Activated naive CD4-positive, alpha-beta T cell treated with anti-CD3 and anti-CD28 coated beads for 36 hours (primary cell): ENCODE measurements at places on chromosomes 11 and 22. TPM values are rescaled to one million over a fixed set of nuclear protein-coding genes. Genes with fewer than 3 reads are reported as not detected.

DNA sequence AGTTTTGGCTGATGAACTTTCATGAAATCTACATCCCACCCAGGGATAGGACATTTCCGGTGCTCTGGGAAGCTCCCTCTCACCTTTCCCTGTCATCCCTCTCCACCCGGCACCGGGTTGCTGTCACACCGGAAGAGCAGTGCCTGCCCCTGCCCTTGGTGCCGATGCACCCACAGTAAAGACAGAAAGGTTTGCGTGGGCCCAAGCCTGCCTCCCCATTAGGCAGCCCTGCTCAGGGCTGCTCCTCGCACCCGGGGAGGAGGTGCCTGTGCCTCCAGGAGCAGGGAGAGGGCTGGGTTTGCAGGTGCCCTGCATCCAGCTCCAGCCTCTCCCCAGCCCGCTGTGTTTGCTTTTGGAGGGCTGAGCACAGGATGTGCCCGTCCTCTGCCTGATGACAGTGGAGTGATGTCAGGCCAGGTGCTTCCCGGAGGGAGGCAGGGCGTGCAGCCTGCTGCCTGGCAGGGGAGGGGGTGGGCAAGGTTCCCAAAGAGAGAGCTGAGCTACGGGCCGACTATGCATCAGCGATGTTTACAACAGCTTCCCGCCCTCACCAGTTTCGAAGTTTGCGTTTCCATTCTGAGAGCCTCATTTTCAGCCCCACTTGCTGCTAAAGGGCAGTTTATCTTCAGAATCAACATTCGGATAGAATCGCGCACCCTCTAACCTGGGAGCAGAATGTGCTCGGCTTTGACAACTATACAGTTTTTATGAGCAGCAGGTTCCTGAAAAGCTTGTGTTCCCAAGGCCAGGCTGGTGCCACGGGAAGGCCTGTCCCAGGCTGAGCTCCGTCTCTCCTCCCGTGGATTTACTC, 83.2 kb upstream of the CLDN5 start:
- peak; percentile 94 for DNase-seq

- DNase-seq = no peak
Measured at GRCh38 chr11:105582497-105582896, 27.4 kb upstream of the GRIA4 start.

DNA sequence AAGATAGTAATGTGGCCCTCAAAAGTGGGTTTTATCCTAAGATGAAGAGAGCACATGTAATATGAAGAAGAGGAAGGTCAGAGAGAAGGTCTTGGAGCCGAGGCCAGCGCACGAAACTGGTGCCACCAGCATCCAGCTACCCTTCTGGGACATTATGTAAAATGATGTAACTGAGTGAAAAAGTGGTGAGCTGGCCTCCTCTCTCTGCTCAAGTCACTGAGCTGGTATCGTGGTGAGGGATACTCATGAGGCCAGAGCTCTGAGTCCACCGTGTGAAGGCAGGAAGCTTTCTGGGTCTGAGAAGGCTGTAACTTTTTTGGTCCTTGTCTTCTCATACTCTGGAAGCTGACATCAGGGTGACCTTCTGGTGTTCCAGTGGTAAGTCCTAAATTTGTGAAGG, 25.1 kb downstream of the RNF185 start:
- DNase-seq = no peak

GRCh38 chr11:1487091-1487850, 692 bp upstream of the MOB2 start:
- DNase-seq = no peak

DNA sequence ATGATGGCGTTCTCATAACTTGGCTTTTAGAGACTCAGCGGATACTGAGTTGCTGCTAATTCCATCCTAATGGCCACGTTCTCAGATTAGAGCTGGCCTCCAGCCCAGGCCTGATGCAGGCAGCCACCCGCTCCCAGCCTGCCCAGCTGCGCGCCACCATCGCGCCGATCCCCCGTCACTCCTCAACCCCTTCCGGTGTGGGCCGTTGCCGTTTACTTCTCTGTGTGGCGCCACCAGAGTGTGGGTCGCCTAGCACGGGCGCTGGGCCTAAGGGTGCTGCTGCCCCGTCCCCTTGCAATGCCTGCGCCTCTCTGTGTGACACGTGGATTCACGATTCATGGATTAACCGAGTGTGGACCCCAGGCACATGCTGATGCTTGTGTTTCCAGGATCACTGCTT, 1116.0 kb downstream of the BRD1 start:
- DNase-seq = no peak

DNA sequence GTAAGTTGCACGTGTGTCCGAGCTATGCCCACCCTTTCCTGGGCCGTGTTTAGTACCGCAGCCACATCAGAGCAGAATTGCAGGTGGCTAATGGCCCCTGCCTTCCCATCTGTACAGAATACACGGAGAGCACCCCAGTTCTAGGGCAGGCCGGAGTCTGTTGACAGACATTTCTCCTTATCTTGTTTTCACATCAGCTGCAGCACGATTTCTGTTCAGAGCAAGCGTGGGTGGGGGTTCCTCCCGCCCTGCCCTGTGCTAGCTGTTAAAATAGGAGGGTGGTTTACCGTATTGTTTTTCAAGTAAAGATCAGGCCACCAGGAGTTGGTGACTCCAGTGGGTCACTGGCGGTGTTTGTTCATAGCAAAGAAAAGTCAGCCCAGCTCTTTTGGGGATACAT, 41.1 kb downstream of the UBASH3B start:
- peak; percentile 77 for DNase-seq

- no peak for DNase-seq
Measured at GRCh38 chr22:50140615-50141014, 29.9 kb upstream of the PANX2 start.

DNA sequence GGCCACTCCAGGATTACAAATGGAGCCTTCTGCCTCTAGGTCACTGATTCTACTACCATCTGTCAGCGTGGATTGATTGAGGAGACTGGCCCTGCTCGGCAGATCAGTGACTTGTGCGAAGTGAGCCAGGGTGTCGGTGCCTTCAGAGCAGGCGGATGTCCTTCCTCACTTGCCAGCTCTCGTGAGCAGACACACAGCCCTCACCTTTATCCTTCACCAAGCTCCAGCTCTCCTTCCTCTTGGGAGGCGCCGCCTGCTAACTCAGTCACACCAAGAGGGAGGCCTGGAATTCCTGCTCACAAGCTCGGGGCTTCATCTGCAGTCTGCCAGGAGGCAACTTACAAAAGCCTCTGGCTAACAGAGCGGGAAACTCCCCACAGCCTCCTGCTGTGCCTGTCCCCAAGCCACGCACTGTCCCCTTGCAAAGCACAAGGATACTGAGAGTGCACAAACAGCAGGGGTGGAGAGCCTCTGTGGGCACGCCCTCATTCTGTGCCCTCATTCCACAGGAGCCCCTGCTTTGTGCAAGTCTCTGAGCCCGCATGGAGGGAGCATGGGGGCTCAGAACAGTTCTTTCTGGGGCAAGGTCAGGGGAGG, 3.5 kb upstream of the TCF20 start:
- DNase-seq = no peak

- DNase-seq = no peak
Measured at GRCh38 chr11:130096823-130097222, 27.1 kb downstream of the APLP2 start.

- DNase-seq = no peak
Measured at GRCh38 chr11:124442847-124443246, 2.6 kb downstream of the OR8B8 start.

DNA sequence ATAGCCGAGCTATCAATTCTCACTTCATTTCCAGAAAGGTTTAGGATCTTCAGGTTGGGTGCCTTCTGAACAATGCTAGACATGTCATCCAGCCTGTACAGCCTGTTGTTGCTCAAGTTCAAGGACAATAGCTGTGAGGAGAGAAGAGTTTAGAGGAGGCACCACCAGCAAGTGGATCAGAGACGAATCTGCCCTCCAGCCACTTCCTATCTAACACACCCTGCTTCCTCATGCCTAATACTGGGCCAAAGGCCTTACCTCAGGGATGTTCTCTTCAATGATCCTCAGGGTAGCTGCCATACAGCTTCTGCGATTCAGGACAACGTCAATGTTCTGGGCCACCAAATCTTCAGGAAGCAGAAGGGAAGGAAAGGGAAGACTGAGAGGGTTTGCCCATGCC, 4.2 kb downstream of the NXF1 start:
- no peak for DNase-seq

DNA sequence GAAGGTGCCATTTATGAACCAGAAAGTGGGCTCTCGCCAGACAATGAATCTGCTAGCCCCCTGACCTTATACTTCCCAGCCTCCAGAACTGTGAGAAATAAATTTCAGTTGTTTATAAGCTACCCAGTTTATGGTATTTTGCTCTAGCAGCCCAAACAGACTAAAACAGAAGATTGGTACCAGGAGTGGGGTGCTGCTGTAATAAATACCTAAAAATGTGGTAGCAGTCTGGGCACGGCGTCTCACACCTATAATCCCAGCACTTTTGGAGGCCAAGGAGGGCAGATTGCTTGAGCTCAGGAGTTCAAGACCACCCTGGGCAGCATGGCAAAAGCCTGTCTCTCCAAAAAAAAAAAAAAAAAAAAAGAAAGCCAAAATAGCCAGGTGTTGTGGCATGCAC, 21.3 kb downstream of the TECTA start:
- no peak for DNase-seq

- DNase-seq = no peak
Measured at GRCh38 chr11:112049777-112050176, 24.0 kb downstream of the PIH1D2 start.

DNA sequence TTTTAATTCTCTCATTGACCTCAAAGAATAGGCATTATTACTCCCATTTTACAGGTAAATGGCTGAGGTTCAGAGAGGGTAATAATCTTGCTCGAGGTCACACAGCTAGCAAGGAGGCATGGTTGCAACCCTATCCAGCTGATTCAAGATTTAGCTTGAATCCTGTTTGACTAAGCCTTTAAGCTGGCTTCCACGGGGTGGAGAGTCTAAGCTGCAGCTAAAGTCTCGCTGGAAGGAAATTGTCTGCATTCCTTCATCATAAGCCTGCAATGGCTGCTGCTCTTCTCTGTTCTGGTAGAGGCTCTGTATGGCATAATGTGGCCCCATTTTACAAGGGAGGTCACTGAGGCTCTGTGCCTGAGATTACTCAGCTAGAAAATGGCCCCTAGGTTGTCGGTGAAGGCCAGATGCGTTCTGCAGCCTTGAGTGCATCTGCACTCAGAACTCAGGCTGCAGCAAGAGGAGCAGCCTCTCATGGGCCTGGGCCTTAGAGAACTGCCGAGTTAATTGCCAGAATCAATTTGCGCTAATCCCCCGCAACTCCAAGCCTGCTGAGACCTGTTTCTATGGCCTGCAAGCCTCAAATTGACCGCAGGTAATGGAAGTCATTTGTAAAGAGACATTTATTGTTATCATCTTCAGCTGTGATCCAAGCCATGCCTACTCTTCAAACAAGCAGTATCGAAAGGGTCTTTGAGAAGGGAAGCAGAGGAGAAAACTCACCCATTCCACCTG, 44.1 kb upstream of the SEZ6L start:
- no peak for DNase-seq

- DNase-seq = no peak
Measured at GRCh38 chr11:28137366-28137765, 29.2 kb downstream of the METTL15 start.

DNA sequence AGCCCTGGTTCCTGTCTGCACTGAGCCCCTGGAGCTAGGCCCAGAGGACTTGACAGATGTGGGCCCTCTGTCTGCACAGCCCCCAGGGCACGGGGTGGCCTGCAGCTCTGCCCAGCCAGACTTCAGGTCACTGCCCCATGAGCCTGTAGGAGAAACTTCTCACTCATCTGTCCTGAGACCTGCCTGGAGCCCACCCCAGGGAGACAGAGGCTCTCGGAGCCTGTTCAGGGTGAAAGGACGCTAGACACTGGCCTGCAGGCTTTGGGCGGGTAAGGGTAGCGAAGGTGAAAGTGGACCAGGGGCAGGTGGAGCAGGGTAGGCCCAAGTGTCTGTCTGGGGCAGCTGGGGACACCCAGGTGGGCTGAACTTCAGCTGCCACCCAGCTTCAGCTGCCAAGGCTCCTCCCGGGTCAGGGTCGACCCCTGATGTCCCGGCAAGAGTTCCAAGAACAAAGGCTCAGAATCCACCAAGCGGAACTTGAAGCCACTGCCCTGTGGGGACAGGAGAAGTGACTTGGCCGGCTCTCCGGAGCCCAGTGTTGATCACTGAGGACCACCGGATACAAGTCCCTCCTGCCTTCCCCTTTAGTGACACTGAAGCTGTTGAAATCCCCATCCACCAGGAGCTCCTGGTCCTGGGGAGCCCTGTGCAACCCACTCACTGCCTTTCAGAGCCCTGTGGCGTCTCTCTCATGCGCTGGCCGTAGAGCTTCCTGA, 90.3 kb downstream of the KCNQ1 start:
- peak; percentile 4 for DNase-seq

DNA sequence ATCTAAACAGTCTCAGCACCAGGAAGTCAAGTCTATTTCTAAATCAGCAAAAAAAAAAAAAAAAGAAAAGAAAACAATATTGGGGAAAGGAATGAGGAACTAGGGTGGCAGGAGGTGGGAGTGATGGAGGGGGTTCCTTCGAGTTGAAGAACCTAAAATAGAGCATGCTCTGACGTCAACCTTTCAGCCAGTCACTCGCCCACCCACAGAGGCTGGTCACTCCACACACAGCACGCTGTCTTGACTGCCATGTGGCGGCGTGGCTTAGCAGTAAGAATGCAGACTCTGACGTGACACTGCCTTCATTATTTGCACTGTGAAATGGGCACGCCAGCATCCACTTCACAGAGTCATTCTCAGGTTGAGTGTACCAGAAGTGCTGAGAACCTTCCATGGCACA, 48.3 kb downstream of the LARGE1 start:
- no peak for DNase-seq

DNA sequence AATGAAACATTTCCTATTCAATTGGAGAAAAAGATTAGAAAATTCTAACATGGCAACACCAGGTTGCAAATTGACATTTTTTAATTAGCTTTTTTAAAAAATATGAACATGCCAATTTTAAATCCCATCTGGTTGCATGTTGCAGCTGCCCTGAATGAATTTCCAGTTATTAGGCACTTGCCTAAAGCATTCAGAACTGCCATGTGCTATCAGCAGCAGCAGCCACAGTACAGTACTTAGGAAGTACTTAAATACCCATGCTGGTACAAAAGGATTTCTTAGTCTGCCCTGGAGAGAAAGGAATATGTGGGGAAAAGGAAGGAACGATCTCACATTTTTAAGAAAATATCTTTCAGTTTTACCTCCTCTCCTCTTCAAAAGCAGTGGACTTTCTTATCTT, 46.2 kb downstream of the FAM168A start:
- no peak for DNase-seq

GRCh38 chr11:85776951-85777602, 33.9 kb downstream of the SYTL2 start:
- no peak for DNase-seq

DNA sequence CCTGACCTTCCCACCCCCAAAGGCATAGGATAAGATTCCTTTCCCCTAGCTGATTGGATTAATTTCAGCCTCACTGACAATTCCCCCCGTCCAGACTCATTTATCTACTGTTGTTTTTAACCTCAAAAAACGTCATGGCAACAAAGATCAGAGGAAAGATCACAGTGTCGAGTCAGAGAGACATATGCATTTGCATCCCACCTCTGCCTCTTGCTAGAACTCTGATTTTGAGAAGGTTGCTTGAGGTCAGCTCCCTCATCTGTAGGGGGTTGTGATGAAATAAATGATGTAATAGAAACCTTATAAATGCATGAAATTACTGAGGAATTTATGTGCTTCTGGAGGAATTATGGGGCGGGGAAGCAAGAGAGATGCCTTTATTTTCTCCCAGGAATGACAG, 53.3 kb upstream of the SYN3 start:
- DNase-seq = peak; percentile 4

Gene ASCL3
- not detected for total RNA-seq

Gene GCAT
- total RNA-seq = 27.2 TPM

Gene LRRN4CL
- 0.10 TPM for total RNA-seq

Gene CRACR2B
- 0.41 TPM for total RNA-seq

Gene SMPD1
- total RNA-seq = 27.5 TPM

Gene ILK
- total RNA-seq = 65.7 TPM

Gene ACR
- not detected for total RNA-seq

Gene OR51B5
- total RNA-seq = not detected

Gene ACTN3
- 0.07 TPM for total RNA-seq

Gene GRM5
- total RNA-seq = not detected
